ENCODE measurements at places on chromosomes 5 and 9.

- DNase-seq: no peak
These were observed 139.7 kb downstream of the SEC61B start for GRCh38 chr9:99361817-99362216.

- no peak for DNase-seq
These were observed 15.3 kb downstream of the MAP1B start for GRCh38 chr5:72122602-72123001.

- no peak for DNase-seq
These were observed 94.1 kb downstream of the NFIB start for GRCh38 chr9:14219850-14220249.

- DNase-seq: no peak
These were observed 7.2 kb upstream of the MEF2C start for GRCh38 chr5:88890070-88890781.

DNA sequence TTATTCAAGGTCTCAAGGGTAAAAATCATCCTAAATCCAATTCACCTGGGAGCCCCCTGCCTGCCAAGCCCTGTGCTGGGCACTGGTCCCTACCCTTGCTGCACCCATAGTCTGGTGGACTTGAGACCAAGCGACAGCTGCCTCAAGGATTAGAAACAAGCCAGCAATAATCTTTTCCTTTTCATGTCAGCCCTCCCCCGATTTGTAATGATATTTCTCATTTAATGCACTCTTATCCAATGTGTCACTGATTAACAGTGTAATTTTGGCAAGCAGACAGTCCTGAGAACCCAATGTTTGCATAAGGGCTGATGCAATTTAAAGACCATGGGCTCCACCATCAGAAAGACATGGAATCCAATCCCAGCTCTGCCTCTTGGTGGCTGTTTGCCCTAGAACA, 108.9 kb downstream of the ACTL7B start:
- DNase-seq: no peak

DNA sequence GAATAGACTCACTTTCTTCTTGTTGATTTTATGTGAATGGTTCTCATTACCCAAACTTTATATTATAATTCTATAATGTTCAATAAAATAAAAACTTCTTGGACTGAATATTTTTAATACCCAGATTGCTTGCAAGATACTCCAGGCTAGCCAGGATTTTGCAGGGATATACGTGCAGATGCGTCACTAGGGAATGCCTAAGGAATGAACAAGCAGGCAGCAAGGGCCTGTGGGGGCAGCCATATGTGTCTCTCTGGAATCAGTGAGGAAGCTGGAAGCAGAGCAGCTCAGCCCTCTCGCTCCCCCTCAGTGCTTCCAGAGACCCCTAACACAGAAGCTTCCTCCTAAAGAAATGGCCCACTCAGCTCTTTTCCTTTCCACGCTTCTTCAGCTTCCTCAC, 457.4 kb downstream of the CCDC171 start:
- DNase-seq: no peak

DNA sequence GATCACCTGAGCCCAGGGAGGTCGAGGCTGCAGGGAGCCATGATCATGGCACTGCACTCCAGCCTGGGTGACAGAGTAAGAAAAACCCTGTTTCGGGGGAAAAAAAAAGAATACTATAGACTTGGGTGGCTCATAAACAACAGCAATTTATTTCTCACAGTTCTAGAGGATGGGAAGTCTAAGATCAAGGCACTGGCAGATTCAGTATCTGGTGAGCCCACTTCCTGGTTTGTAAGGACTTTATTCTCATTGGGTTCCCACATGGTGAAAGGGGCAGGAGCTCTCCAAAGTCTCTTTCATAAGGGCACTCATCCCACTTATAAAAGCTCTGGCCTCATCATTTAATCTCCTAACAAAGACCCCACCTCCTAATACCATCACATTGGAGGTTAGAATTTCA, 8.7 kb downstream of the HINT1 start:
- no peak for DNase-seq

- no peak for DNase-seq
These were observed 380.8 kb downstream of the EBF1 start for GRCh38 chr5:158718738-158719505.

- DNase-seq: no peak
These were observed 112.8 kb downstream of the MAPKAP1 start for GRCh38 chr9:125594223-125594610.

GRCh38 chr5:96857924-96858323, 18.4 kb upstream of the ERAP2 start:
- DNase-seq: no peak

DNA sequence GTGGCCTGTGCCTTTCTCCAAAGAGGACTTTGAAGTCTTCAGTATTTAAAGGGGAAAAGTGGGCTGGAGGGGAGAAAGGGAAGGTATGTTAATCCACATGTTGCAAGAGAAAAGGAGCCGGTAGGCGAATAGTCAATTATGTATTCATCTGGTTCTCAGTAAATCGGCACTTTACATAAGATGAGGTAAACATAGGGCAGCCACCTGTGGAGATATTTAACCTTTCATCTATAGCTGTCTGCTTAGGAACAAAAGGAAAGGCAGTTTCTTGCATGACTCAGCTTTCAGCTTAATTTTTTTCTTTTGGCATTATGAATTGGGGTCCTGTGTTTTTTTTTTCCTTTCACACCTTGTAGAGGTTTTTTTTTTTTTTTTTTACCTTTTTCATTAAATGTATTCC, 42.2 kb downstream of the FGD3 start:
- no peak for DNase-seq

GRCh38 chr5:85647349-85648127, 970.2 kb upstream of the COX7C start:
- DNase-seq: no peak

GRCh38 chr9:20271096-20271495, 351.2 kb downstream of the MLLT3 start:
- no peak for DNase-seq

- DNase-seq: no peak
These were observed 21.2 kb upstream of the ENHO start for GRCh38 chr9:34544035-34544434.

DNA sequence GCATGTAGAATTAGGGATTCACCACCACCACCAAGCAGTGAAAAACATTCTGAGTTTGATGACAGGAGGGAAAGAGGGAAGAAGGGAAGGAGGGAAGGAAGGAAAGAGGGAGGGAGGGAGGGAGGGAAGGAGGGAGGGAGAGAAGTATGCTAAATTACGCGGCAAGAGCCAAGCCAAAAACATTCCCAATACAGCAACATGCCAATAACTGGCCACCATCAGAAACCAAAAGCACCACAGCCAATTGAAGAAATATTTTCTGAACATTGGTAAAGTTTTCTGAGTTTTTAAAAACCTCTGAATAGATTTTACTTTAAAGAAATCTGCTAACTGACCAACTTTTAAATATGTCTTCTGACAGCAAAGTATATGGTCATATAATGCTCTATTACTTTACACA, 36.0 kb downstream of the FNIP1 start:
- DNase-seq: no peak

DNA sequence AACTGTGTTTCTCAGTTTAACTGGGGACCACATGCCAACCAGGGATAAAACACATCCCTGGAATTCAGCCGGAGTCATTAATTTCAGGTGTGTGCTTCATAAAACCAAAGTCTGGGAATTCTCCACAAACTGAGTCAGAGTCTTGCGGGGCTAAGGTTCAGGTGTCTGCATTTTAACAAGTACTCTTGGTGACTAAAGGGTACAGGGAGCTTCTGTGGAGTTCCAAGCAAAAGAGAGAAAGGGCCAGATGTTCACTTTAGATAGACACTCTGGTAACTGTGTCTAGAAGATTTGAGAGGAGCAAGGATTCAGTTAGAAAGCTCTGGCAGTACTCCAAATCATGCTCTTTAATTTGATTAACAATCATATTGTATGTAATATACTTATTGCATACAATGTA, 4.0 kb downstream of the NADK2 start:
- no peak for DNase-seq

GRCh38 chr9:105880517-105880916, 186.2 kb downstream of the TMEM38B start:
- no peak for DNase-seq

DNA sequence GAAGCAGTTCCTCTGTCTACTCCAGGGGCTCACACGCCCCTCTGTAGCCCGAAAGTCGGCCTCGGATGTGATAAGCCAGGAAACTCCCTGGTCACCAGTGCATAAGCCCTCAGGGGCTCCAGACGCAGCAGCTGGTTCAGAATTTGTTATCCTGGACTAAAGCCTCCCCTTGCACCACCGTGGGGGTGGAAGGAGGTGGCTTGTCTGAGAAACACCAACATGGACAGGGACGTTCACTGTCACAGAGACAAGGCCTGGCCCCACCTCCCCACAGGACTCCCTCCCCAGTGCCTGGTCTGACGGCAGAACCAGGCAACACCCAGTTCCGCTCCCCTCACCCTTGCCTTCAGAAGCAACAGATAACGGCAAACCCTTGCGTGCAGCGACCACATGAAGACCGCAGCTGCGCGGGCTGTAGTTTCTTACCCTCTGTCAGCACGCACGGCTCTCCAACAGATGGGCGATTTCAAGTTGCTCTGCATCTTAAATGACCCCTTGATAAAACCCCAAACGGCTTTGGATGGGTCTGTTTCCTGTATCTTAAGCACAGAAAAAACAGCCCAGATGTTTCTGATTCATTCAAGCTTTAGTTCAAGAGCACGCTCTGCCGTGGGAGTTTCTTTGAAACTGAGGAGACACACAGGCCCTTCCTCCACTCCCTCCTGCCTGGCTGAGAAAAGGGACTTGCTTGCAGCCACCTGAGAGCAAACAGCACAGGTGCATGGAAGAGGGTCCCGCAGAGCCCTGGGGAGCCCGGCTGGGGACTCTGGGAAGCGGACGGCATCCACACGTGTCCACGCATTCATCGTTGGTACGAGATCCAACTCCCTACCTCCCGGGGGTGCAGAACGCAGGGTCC, 44.7 kb upstream of the NKD2 start:
- DNase-seq: no peak

- no peak for DNase-seq
These were observed 128.9 kb upstream of the SPEF2 start for GRCh38 chr5:35488791-35489190.

DNA sequence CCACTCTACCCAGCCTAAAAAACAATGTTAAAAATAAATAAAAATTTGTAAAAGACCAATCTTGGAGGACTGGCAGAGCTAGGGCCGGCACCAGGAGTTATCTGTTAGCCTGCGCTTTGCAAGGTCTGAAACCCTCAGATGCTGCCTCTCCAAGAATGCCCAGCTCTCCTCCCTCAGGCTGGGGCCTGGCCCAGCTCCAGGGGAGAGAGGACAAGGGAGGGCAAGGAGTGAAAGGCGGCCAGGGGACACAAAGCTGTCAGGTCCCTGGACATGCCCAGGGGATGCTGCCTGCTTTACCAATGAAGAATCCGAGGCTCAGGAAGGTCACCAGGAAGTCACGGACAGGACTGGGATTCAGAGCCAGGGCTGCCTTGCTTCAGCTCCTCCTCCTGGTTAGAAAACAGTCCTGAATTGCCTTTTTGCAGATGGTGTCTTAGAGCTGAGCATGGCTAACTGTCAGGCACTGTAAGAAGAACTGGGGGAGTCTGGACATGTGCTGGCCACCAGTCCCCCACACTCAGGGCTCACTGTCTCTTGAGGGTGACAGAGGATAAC, 5.5 kb upstream of the N4BP3 start:
- DNase-seq: no peak

DNA sequence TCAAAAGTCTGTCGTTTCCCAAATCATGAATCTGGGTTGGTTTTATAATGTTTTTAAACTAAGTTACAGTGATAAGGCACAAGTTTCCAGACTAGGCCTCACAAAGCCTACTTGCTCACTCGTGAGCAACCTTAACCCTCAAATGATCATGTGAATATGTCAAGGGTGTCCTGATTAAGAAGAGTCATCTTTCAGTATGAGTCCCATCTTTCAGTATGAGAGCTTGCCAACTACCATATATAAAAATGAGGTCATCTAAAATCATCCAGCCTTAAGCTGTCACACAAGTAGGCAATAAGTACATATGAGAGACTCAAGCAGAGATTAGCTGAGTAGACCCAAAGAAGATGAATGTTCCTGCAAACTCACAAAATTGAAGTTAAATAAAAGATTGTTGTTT, 668.4 kb upstream of the FAM174A start:
- DNase-seq: no peak

- no peak for DNase-seq
These were observed 475.3 kb upstream of the RIOK2 start for GRCh38 chr5:97658116-97658900.

DNA sequence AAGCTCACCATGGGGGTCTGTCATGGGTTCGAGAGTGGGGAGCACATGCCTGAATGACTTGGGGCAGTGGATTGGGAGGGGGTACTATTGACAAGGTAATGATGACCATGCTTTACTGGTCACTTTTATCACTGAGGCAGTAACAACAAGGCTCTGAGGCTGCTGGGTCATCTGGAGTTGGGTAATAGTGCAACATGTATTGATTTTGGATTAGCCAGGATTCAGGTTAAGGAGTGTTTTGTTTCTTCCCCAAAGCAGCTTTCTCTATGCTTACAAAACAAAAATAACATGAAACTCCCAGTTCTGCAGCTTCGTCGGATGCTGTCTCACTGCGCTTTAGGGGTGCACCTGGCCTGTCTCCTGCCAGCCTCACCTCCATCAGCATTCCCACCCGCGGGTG, 155.3 kb downstream of the GADD45G start:
- DNase-seq: no peak

GRCh38 chr9:32741706-32742105, 41.6 kb upstream of the TMEM215 start:
- DNase-seq: no peak

GRCh38 chr5:53071738-53072137, 37.8 kb downstream of the MOCS2 start:
- DNase-seq: no peak

GRCh38 chr9:35675204-35675603, 1.5 kb downstream of the CA9 start:
- DNase-seq: no peak

DNA sequence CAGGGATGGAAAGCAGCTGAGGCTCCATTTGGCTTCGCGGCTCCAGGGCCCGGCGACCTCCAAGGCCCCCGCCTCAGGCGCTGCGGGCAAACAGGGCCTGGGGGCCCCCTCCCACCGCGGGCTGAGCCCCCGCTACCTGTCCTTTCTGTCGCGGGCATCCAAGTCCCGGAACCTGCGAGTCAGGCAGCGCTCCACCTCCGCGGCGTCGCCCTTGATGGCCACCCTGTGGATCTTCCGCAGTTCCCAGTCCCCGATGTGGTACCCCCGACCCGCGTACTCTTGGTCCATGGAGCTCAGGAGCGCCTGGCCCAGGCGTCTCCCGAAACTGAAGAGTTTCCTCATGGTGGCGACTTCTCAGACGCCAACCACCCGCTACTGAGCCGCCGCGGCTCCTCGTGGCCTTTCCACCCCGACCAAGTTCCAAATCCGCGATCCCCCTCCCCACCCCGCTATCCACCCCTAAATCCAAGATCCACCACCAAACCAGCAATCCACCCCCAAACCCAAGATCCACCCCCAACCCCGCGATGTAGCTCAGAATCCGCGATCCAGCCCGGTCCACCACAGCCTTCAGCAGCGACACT, 86.5 kb upstream of the CCDC180 start:
- no peak for DNase-seq

Data from T-helper 1 cell (primary cell).